ENCODE measurements at places on chromosomes 5 and 9. TPM values are rescaled to one million over a fixed set of nuclear protein-coding genes. Genes with fewer than 3 reads are reported as not detected.

- DNase-seq, result no peak
Measured at GRCh38 chr9:123269281-123269680, 895 bp upstream of the STRBP start.

The TEK gene
- 1.8 TPM for total RNA-seq

The ZFAND5 gene
- total RNA-seq, result 304 TPM

The DMGDH gene
- 0.37 TPM for total RNA-seq

The FABP6 gene
- 6.2 TPM for total RNA-seq

Measured in H9 (cell line).